ENCODE measurements at places on chromosomes 1 and 21.

GRCh38 chr1:215568299-215568692, 1.2 kb downstream of the KCTD3 start:
- DNase-seq: peak; percentile 17

- no peak for DNase-seq
These were observed 60.0 kb downstream of the APCS start for GRCh38 chr1:159647616-159648015.

- DNase-seq: no peak
These were observed 259.9 kb downstream of the FOXD2 start for GRCh38 chr1:47697616-47698335.

DNA sequence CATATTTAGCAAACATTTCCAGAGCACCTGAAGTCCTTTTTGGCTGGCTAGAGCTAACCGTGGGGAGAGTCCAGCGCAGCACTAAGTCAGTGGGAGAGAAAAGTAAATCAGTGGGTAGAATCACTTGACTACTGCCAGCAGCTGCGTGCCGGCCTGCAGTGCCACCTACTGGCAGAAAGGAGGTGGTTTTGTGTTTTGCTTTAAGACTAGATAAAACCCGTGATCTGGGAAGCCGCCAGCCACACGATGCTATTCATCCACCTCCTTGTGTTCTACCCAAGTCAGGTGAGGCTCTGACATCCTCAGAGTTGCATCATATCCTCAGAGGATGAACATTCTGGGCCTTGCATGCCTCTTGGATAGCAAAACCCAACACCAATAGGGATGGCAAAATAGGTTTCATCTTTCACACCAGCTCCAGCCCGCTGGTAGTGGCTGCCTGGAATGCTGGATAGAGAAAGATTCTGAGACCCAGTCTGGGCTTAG, 14.1 kb upstream of the HEYL start:
- peak; percentile 69 for DNase-seq

DNA sequence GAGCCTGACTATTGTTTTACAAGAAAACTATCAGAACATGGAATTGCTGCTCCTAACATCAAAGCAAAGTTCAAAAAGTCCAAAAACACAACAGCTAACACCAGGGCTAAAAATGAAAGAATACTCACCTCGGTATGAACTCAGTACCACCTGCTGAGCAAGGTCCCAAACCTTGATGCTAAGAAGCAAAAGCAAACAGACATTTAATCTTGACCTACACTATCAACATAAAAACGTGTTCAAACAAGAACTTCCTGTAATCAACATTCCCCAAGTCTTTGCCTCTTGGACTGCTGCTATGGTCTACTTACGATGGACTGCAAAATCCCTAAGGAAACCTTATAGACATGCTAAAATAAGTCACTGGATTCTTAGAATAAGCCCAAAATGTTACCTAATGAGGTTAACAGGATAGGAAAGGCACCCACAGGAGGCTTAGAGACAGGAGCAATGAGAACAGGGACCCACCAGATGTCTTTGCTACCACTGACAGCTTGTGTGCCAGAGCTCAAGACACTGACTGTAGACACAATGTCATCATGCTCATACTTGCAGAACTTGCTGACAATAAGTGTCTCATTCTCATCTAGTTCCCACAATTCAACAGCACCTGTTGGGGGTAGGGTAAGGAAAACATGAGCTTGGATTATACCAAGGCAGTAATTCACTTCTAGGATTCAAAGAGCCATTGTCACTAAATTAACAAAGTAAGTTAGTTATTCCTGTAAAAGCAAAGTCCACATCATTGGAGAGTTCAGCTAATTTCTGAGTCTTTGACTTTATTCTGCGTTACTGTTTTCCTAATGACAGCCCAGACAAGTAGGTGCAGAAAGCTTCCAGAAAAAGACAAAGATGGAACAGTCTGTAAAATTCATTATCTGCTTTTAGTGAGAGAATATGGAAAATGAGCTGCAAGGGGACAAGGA, 1.8 kb downstream of the WDR77 start:
- no peak for DNase-seq

DNA sequence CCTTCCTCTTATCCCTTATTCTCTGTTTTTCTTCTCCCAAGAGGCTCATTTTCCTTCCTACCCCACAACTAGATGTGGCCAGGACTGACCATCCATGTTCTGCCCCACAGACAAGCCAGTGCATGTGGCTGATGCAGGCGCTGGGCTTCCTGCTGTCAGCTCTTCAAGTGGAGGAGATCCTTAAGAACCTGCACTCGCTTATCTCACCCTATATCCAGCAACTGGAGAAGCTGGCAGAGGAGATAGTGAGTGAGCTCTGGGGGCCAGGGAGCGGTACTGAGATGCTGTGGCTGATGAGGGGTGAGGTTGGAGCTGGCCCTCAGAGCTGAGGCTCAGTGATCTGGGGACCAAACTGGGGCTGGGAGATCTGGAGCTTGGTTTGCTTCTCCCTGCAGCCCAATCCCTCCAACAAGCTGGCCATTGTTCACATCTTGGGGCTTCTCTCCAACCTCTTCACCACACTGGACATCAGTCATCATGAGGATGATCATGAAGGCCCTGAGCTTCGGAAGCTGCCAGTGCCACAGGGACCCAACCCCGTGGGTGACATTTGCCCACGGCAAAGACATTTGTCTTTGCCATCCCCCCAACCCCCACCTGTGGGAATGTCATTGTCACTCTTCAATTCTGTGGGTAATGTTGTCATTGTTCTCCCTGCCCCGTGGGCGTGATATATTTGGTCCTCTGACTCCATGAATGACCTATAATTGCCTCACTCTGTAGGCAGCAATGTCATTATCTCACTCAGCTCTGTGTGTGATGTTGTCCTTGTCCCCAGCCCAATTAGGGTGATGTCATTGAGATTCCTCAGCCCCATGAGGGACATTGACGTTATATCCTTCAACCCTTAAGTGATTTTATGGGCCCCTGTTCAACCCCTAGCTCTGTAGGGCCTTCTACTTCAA, 11.2 kb upstream of the DPH2 start:
- DNase-seq: no peak

- DNase-seq: peak; percentile 82
These were observed 1.9 kb downstream of the CSMD2 start for GRCh38 chr1:34162852-34163766.

- no peak for DNase-seq
These were observed 127.3 kb upstream of the APP start for GRCh38 chr21:26297851-26298250.

DNA sequence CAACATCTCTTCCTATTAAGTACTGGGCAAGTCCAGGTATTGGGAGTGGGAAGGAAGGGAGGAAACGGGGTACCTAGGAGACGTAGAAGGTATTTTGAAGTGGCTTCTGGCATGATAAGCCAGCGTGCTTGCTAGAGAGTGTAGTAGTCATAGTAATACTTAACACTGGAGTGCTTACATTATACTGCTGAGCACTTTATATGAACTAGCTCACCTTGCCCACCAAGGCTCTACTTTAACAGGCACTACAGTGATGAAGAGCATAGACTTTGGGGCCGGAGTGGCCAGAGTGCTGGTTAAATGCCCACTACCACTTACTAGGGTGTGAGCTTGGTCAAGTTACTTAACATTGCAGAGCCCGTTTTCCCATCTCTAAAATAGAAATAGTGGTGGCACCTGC, 61.7 kb downstream of the ACP6 start:
- DNase-seq: no peak

Measured in COR-L47 (cell line).